ENCODE measurements at places on chromosomes 4 and X. TPM values are rescaled to one million over a fixed set of nuclear protein-coding genes. Genes with fewer than 3 reads are reported as not detected.

The MAGEA6 gene
- not detected for total RNA-seq

The FUNDC1 gene
- total RNA-seq = 2.4 TPM

The DUSP21 gene
- not detected for total RNA-seq

The TIGD4 gene
- not detected for total RNA-seq

The GAB1 gene
- 31.0 TPM for total RNA-seq

The VBP1 gene
- 11.2 TPM for total RNA-seq

The PCDH10 gene
- 45.3 TPM for total RNA-seq

The PRRG1 gene
- total RNA-seq = 3.9 TPM

The SPRY1 gene
- 348 TPM for total RNA-seq

The HSFX4 gene
- total RNA-seq = not detected

DNA sequence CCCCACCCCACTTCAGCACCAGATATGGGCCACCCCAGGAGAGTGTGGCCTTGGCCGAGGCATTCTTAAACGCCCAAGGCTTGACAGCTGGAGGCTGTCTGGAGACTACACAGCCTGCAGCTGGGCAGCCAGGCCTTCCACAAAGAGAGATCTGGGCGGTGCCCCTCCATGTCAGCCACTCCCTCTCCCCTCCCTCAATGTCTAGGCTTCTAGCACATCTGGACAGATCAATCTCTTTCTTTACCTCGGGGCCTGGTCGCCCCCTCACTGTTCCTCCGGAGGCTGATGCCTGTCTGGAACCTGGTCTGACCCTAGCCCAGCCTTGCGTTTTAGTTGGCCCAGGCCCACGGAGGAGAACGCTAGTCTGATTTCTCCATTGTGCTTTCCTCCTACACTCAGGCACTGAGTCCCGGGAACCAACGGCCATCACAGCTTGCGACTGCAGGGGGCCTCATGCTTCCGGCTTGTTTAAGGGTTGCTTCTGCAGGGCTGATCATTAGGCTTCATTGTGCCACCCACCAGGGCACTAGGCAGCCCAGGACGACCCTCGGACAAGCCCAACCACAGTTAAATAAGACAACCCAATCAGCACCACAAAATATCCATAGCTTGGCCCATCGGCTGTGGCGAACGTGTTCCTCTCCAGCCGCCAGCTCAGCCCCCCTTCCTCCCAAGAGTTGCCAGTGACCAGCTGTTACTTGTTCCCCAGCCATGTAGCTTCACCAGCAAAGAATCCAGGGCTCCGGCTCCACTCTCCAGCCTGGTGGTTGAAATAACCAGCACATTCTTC lies 200.6 kb downstream of the BCOR start:
- DNase-seq = no peak
- peak overlapping the region; percentile 54 for H3K27ac ChIP-seq
- no peaks in the 10 kb centered on the region for H3K36me3 ChIP-seq
- no peaks in the 10 kb centered on the region for H3K27me3 ChIP-seq

GRCh38 chr4:165864271-165864670 lies 8.8 kb upstream of the TLL1 start:
- no peaks in the 10 kb centered on the region for H3K27me3 ChIP-seq
- no peak for DNase-seq
- no peak overlapping the region for H3K27ac ChIP-seq
- H3K4me3 ChIP-seq = no peak overlapping the region

- no peaks in the 10 kb centered on the region for H3K4me1 ChIP-seq
- H3K4me3 ChIP-seq = no peak overlapping the region
- H3K27ac ChIP-seq = no peak overlapping the region
- H3K27me3 ChIP-seq = no peaks in the 10 kb centered on the region
- no peaks in the 10 kb centered on the region for H3K36me3 ChIP-seq
Observed at GRCh38 chr4:188779581-188779980, 640.3 kb downstream of the TRIML1 start.

DNA sequence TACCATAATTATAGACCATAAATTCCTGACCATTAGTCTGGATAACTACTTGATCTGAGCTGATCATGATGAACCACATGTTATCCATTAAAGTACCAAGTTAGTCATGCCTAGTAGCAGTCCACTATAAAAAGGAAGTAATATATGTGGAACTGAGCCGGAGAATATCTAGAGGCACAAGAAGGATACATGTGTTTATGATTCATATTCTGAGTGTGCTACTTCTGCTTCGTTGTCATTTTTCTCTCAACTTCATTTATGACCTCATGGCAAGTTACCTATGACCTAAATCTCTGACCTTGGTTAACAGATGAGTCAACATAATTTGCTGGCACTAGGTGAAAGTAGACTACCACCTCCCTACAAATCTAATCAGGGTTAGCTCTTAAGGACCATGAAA lies 56.5 kb upstream of the ANKRD17 start:
- H3K4me3 ChIP-seq = no peak overlapping the region
- no peaks in the 10 kb centered on the region for H3K4me1 ChIP-seq
- no peaks in the 10 kb centered on the region for H3K36me3 ChIP-seq
- no peak for DNase-seq
- H3K27ac ChIP-seq = no peak overlapping the region

DNA sequence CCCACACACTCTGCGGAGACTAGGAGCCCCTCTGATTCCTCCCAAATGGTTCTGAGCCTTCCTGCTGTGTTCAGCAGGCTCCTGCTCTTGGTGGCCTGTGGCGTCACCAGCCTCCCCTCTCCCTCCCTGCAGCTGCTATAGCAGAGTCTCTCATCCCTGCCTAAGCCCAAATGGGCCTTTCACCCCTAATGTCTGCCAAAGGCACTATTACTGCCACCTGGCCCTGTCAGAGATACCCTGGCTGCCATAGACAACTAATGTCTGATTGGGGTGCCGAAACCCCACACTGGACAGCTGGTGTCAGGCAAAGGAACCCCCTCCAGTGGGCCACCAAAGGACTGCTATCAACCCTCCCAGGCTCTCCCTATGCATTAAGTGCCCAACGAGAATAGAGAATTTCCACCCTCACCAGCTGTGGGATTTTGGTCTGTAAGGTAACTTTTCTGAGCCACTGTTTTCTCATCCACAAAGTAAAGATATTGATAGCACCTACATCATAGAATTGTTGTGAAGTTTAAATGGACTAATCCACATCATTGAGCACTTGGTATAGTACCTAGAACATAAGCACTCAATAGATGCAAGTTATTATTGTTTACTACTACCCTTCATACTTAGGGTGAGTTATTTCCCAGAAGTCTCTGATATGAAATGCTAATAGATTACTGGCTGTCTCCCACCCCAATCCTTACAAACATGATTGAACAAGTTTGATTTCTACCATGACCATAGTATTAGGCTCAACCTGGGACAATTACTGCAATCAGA lies 421.3 kb downstream of the MID1IP1 start:
- no peaks in the 10 kb centered on the region for H3K27me3 ChIP-seq
- no peaks in the 10 kb centered on the region for H3K36me3 ChIP-seq
- H3K4me1 ChIP-seq = no peaks in the 10 kb centered on the region
- H3K27ac ChIP-seq = no peak overlapping the region
- no peak overlapping the region for H3K4me3 ChIP-seq

GRCh38 chr4:2867758-2868491 lies 24.3 kb downstream of the ADD1 start:
- no peak for DNase-seq
- H3K27ac ChIP-seq = peak overlapping the region; percentile 37
- H3K27me3 ChIP-seq = no peaks in the 10 kb centered on the region
- H3K4me1 ChIP-seq = peaks cover 61% of the 10 kb centered on the region

GRCh38 chr4:54187148-54187547 lies 41.9 kb upstream of the PDGFRA start:
- H3K27ac ChIP-seq = no peak overlapping the region
- H3K27me3 ChIP-seq = no peaks in the 10 kb centered on the region
- DNase-seq = no peak
- no peak overlapping the region for H3K4me3 ChIP-seq
- H3K4me1 ChIP-seq = no peaks in the 10 kb centered on the region

- H3K4me3 ChIP-seq = no peak overlapping the region
- no peaks in the 10 kb centered on the region for H3K36me3 ChIP-seq
- H3K27me3 ChIP-seq = no peaks in the 10 kb centered on the region
- no peak overlapping the region for H3K27ac ChIP-seq
- no peak for DNase-seq
Observed at GRCh38 chrX:103503163-103503852, 16.0 kb downstream of the RAB40A start.

- H3K4me3 ChIP-seq = no peak overlapping the region
- H3K27ac ChIP-seq = no peak overlapping the region
Observed at GRCh38 chrX:40383360-40383759, 197.4 kb upstream of the ATP6AP2 start.

- H3K4me3 ChIP-seq = no peak overlapping the region
- H3K27me3 ChIP-seq = no peaks in the 10 kb centered on the region
- peak overlapping the region; percentile 33 for H3K27ac ChIP-seq
- DNase-seq = no peak
- no peaks in the 10 kb centered on the region for H3K36me3 ChIP-seq
Observed at GRCh38 chr4:141022111-141022695, 111.1 kb downstream of the RNF150 start.

- H3K4me1 ChIP-seq = peaks cover 41% of the 10 kb centered on the region
- H3K27me3 ChIP-seq = no peaks in the 10 kb centered on the region
- peak overlapping the region; percentile 86 for H3K27ac ChIP-seq
- DNase-seq = no peak
Observed at GRCh38 chr4:39613093-39613656, 25.5 kb downstream of the SMIM14 start.

DNA sequence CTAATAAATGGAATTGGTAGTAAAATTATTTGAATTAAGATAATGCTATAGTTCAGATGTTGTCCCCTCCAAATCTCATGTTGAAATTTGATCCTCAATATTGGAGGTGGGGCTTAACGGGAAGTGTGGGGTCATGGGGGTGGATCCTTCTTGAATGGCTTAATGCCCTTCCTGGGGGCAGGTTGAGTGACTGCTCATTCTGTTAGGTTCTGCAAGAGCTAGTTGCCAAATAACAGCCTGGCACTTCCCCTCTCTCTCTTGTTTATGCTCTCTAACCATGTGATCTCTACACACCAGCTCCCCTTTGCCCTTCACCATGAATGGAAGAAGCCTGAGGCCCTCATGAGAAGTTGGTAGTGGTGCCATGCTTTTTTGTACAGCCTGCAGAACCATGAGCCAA lies 724.8 kb upstream of the FTHL17 start:
- no peak overlapping the region for H3K27ac ChIP-seq
- no peaks in the 10 kb centered on the region for H3K27me3 ChIP-seq
- no peak overlapping the region for H3K4me3 ChIP-seq
- no peaks in the 10 kb centered on the region for H3K36me3 ChIP-seq

DNA sequence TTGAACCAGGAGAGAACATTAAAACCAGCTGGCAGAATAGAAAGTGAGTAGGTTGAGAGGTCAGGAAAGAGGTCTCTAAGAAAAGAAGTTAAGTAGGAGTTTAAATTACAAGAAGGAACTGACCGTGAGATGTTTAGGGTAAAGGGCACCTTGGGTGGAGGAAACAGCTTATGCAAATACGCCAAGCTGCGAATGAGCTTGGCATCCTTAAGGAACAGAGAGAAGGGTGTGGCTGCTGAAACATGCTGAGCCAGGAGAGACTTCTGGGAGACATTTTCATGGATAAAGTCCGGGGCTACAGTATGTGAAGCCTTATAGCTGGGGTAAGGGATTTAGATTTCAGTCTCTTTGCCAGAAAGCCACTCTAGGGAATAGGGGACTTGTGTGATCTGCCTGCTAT lies 249.1 kb downstream of the KCNIP4 start:
- no peaks in the 10 kb centered on the region for H3K4me1 ChIP-seq
- H3K27me3 ChIP-seq = no peaks in the 10 kb centered on the region
- no peak for DNase-seq
- no peaks in the 10 kb centered on the region for H3K36me3 ChIP-seq

GRCh38 chr4:148778980-148779675 lies 336.9 kb upstream of the NR3C2 start:
- H3K36me3 ChIP-seq = no peaks in the 10 kb centered on the region
- no peaks in the 10 kb centered on the region for H3K4me1 ChIP-seq
- DNase-seq = no peak
- H3K27me3 ChIP-seq = no peaks in the 10 kb centered on the region
- no peak overlapping the region for H3K27ac ChIP-seq

GRCh38 chr4:168794881-168795280 lies 215.2 kb downstream of the CBR4 start:
- no peaks in the 10 kb centered on the region for H3K27me3 ChIP-seq
- H3K27ac ChIP-seq = no peak overlapping the region
- no peak overlapping the region for H3K4me3 ChIP-seq
- H3K4me1 ChIP-seq = peaks cover 7% of the 10 kb centered on the region
- DNase-seq = no peak
- H3K36me3 ChIP-seq = no peaks in the 10 kb centered on the region

GRCh38 chrX:38268011-38268410 lies 47.3 kb upstream of the SRPX start:
- no peaks in the 10 kb centered on the region for H3K36me3 ChIP-seq
- no peak overlapping the region for H3K27ac ChIP-seq
- H3K27me3 ChIP-seq = no peaks in the 10 kb centered on the region
- H3K4me1 ChIP-seq = no peaks in the 10 kb centered on the region

All from ascending aorta (tissue), 2 donors.